ENCODE measurements at places on chromosomes 13 and 19.

DNA sequence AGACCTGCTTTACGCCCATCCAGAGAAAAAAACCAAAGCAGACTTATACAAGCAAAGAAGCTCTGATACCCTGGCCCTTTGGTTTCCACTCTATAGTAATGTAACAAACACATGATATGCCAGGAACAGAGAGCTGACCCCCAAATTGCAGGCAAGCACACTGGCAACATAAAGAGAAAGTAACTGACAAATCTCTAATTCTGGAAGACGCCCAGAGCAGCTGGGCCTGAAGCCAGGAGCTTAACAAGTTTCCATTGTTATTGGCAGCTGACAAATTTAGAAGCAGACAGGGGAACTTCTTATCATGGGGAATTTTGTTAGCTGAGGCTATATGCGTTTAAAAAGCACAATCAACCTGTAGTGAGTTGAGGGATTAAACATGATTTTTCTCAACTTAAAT, 158.0 kb downstream of the DLEU7 start:
- DNase-seq = no peak

DNA sequence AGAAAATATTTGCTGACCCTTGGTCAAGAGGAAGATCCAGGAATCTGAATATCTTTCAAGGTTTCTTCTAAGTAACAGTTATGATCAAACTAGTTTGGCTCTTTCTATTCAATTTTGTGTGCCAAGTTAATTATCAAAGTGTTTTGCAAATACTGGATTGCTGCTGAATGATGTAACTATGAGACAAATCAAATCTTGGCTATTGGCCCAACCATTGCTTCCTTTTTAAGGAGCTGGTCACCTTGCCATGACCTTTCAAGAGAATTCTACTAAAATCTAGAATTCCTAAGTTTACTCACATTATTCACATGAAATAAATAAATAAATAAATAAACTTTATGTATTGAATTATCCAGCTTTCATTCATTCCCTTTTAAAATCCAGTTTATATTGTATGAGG, 371.8 kb downstream of the SLITRK6 start:
- DNase-seq = no peak

DNA sequence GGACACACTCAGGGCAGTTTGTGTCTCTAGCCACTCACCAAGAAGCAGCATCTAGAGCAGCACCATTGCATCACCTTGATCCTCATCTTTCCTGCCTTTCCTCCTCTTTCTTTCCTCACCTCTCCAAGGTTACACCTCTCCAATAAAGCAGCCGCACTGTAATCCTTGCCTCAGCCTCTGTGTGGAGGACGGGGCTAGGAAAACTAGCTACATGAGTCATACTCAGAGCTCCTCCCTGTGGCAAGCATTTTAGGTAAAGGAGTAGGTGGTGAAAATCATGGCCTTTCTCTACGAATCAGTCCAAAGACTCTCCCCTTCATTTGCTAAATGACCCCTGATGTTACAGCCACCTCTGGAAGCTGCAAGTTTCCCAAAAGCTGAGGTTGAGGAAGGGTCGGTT, 108.9 kb downstream of the DNAJC15 start:
- DNase-seq = no peak

DNA sequence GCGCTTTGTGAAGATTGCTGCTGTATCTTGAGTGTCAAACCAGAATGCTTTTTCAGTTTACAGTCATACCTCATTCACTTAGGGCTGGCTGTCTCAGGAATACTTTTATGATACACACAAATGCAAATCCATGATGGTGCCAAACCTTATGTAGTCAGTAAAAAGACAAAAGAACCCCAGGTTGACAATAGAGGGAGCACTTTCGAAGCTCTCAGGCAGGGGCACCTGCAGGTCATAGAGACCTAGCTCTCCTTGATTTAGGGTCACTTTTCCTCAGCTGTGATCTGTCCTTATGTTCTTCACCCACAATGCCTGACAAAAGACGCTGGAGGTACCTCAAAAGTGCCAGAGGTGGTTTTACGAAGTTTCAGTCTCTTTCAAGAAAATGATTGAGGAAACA, 172.2 kb downstream of the DNAJC15 start:
- DNase-seq = no peak

GRCh38 chr13:47420020-47420419, 523.2 kb upstream of the HTR2A start:
- no peak for DNase-seq

DNA sequence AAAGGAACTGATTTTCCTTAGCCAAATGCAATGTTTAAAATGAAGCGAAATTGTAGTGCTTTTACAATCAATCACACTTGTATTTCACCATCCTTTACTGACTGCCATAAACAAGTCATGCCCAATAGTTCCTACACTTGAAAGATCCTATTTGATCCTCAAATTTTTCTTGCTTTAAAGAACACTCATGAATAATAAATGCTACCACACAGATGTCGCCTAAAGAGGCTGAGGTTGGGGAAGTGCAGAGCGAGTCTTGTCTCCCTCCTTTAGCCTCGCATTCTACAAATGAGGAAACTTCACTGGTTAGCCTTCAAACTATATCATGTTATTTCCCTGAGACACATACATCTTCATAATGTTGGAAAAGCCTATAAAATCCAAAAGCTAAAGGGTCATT, 18.7 kb upstream of the AMER2 start:
- DNase-seq = no peak

GRCh38 chr13:107438251-107438650, 777.1 kb downstream of the LIG4 start:
- no peak for DNase-seq

GRCh38 chr19:5142725-5143097, 173.8 kb downstream of the KDM4B start:
- no peak for DNase-seq

- DNase-seq = no peak
Measured at GRCh38 chr13:44206434-44206833, 167.2 kb upstream of the SERP2 start.

- DNase-seq = no peak
Measured at GRCh38 chr13:98986226-98986846, 8.5 kb upstream of the DOCK9 start.

DNA sequence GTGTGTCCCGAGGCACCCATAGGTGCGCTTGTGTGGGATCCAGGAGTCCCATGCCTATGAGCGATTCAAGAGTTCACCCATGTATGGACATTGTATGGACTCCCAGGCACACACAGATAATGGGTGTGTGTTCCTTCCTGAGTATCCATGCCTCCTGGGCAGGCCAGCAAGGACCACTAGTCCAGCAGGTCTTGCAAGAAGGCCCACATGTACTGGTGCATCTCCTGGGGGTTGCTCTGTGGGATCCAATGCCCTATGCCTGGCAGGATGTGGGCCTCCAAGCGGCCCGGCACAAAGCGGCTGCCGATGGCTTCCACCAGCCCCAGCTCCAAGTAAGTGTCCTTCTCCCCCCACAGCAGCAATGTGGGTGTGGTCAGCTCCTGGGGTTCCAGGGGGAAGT, 5.0 kb downstream of the EPHX3 start:
- no peak for DNase-seq

DNA sequence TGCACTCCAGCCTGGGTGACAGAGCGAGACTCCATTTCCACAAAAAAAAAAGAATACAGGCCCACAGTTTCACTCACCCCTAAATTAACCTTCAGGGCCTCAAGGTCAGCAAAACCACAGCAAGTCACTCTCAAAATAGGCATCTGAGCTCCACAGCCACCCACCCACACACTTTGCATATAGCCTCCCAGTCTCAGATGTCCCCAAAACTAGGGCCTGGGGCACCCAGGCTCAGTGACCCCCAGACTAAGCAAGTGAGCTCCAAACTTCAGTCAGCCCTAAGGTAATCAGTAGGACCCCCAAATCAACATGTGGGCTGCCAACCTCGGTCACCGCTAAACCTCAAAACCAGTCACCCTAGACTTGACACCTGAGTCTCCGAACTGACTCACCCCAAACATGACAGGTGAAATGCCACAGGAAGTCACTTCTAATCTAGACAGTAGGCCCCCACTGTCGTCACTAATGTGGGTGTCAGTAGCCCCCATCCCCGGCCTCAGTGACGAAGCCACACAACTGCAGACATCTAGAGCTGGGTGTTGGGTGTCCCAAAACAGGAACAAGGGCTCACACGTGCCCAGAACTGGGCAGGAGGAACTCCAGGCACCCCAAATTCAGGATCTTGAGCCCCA, 13.9 kb downstream of the RABAC1 start:
- DNase-seq = no peak

- DNase-seq = no peak
Measured at GRCh38 chr19:3821156-3821555, 35.0 kb upstream of the MATK start.

GRCh38 chr13:66128692-66129269, 1101.4 kb downstream of the PCDH9 start:
- DNase-seq = no peak

- DNase-seq = no peak
Measured at GRCh38 chr13:105735281-105735680, 800.2 kb downstream of the EFNB2 start.

GRCh38 chr13:48429886-48430285, 17.0 kb upstream of the LPAR6 start:
- no peak for DNase-seq

DNA sequence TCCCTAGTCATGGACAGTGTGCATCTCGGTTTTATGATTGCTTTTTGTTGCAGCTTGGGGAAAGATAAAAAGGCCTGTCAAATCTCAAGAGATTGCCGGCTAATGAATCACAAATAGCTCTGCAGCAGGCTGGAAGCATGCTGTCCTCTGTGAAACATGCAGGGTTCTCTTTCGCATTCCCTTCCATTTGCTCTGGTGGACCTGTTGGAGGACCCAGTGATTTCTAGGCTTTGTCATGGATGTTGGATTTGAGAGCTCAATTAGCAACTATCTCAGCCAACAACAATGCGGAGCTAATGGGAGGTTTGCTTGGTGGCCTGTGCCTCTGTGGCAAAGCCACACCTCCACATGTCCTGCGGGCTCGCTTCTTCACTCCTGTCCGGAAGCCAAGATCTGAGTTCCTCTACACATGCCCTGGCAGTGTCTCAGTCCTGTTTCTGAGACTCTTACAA, 418.1 kb upstream of the ARGLU1 start:
- DNase-seq = no peak

DNA sequence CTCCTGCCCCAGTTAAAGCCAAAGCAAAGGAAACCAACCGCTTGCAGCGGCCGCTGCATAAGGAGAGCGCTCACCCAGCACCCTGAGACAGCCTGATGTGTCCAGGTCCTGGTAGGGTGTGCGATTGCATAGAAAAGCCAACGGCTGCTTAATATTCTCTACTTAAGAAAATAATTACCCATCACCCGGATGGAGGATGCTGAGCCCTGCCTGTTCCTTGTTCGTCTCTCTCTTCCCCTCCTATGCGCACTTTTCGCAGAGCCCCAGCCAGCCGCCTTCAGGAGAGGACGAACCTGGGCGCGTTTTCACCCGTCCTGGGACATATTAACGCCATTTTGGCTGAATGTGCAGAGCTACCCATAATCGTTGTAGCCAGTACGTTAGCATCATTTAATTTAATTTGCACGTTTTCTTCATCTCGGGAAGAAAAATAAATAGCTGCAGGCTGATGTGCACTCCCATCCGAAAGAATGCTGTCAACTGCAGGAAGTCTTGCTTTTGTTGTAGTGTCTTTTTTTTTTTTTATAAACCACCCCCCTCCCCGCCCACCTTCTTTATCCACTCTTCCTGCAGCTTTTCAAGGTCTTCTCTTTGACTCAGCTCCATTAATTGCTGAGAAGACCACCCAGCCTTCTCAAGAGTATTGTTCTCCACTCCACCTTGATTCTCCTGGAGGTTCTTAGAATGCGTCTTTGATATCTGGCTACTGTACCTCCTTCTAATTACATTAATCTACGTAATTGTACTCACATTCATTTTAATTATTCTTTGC, 214.5 kb downstream of the TEX29 start:
- no peak for DNase-seq

- peak; percentile 78 for DNase-seq
Measured at GRCh38 chr19:12647490-12648071, 19.0 kb downstream of the MAN2B1 start.

GRCh38 chr13:52036037-52036436, 11.5 kb downstream of the UTP14C start:
- no peak for DNase-seq

GRCh38 chr19:33257828-33258227, 32.2 kb upstream of the SLC7A10 start:
- no peak for DNase-seq

DNA sequence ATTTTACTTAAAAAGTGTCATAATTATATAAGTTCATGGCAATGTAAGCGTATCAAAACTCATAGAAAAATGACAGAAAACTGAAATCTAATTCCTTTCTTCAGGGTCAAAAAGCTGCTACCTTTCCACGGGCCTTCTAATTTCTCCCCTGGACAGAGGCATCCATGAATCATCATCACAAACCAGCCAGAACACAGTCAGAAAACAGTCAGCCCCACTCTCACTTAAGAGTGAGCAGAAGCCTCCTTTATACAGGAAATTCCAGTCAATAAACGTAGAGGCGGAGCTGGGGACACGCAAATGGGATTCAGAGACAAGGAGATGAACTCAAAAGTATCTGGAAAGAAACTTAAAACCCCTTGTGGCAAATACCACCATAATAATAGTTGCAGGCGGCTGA, 54.2 kb upstream of the ABCC4 start:
- DNase-seq = no peak

GRCh38 chr13:95304453-95304852, 3.2 kb upstream of the ABCC4 start:
- no peak for DNase-seq

DNA sequence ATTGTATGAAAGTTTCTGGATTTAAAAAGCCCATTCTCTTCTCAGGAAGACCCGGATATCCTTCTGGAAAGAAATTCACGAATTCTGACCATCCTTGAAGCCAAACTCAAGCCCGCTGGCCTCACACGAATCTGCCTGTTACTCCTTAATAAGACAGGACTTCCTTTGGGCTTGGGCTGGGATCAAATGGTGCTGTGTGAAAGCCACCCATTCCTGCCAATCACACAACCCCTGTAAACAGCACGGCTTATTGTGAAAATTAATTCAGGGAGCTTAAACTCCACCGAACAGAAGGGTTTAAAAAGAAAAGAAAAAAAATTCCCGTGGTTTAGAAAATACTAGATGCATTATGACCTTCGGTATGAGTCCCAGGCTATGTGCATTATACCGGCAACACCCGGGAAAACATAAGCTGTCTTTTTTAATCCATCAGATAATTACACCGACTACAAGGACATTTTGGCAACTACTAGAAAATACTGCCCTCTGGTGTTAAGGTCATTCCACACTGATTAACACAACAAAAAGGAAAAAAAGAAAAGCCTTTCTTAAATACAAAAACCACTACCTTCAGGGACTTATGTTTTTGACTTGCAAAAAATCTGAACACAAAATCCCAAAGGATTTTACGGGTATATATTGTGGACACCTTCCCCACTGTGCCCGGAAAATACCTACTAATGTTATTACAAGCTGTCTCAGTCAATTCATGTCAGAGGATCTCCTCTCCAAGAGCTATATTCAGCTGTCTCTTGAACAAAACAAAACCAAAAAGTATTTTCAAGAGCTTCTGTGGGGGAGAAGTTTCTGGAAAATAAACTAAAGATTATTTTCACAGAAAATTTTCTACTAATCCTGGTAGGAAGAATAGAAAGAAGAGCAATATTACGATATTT, 76.0 kb upstream of the LSM14A start:
- no peak for DNase-seq
